ENCODE measurements at places on chromosomes 13 and 19.

GRCh38 chr13:78012046-78012445 is 93.4 kb upstream of the EDNRB start:
- DNase-seq = no peak

GRCh38 chr13:105502193-105502592 is 1033.3 kb downstream of the EFNB2 start:
- no peak for DNase-seq

DNA sequence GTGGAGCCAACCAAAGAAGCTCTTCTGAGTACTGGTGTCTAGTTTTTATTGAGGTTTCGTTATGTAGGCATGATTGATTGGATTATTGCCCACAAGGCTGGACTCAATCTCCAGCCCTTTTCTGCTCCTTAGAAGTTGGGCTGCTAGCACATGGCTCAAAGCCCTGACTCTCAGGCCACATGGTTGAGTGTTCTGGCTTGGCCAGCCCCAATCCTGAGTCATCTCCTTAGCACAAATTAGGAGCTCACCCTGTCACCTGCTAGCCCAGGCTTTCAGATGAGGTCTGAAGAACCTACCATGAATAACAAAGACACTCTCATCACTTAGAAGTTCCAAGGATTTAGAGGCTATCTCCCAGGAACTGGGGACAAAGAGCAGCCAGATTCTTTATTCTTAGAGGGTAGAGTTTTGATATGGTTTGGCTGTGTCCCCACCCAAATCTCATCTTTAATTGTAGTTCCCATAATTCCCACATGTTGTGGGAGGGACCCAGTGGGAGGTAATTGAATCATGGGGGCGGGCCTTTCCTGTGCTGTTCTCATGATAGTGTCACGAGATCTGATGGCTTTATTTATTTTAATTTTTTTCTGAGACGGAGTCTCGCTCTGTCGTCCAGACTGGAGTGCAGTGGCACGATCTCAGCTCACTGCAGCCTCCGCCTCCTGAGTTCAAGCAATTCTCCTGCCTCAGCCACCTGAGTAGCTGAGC is 11.3 kb downstream of the DPY19L3 start:
- DNase-seq = no peak

GRCh38 chr13:67013709-67014108 is 216.4 kb downstream of the PCDH9 start:
- no peak for DNase-seq

DNA sequence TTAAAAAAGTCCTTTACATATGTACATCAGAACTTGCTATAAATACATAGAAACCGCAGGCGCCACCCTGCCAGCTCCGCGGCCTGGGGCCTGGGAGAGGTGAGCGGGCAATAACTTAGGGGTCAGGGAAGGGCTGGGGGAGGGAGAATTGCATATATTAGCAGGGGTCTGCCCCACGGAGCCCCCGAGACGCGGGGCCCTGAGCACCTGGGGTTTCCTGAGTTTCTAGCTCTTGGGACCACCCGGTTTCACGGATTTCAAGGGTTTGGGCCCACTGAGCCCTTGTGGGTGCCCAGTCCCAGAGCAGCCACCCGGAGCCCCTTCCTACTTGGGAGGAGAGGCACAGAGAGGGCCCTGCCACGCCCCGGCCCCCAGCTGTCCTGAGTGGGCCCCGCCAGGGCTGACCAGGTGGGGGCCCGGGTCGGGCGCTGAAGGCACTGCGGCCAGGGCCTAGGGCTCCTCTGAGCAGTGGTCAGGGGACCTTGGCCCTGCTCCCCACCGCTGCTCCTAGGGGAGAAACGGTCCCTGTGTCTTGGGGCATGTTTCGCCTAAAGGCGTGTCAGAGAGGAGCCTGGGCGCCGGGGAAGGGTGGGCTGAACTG is 4.0 kb downstream of the GPX4 start:
- no peak for DNase-seq

DNA sequence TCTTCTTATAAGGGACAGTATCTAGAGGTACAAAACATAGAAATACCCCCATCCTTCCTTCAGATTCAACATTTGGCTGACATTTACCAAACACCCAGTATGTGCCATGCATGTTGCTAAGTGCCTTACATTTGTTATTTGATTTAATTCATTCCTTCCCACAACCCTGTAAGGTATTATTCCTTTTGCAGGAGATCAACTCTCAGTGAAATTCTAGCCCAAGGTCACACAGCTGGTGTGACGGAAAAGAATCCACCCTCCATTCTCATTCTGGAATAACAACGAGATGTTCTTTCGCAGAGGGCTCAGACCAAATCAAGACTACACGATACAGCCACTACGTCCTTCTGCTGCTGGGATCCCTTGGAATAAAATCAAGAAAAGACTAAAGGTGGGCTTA is 67.8 kb downstream of the C13orf42 start:
- DNase-seq = no peak

GRCh38 chr19:50869479-50869878 is 3.8 kb upstream of the KLK2 start:
- no peak for DNase-seq

Data from stimulated activated CD4-positive, alpha-beta T cell treated with anti-CD3 and anti-CD28 coated beads, Interleukin-4, amount 100 ng/mL, for 48 hours (primary cell).